ENCODE measurements at places on chromosomes 4 and X. TPM values are rescaled to one million over a fixed set of nuclear protein-coding genes. Genes with fewer than 3 reads are reported as not detected.

Gene STAP1
- not detected for polyA plus RNA-seq

Gene IQSEC2
- polyA plus RNA-seq: 17.8 TPM

Gene SULT1E1
- not detected for polyA plus RNA-seq

Gene USP26
- not detected for polyA plus RNA-seq

DNA sequence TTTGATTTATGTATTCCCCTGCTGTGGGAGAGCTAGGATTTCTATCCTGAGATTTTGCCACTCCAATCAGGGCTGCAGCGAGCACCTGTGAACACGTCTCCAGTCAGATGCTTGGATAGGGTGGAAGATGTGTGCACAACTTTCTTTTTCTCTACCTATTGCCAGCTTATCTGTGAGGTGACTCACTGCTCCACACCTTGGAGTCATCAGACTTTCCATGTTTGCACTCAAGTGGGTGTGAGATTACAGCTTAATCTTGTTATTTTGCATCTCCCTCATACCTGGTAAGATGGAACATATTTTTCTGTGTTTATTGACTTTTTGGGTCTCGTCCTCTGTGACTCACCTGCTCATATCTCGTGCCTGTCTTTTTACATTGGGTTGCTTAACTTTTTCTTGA is 32.2 kb downstream of the PSAPL1 start:
- no peak for DNase-seq

DNA sequence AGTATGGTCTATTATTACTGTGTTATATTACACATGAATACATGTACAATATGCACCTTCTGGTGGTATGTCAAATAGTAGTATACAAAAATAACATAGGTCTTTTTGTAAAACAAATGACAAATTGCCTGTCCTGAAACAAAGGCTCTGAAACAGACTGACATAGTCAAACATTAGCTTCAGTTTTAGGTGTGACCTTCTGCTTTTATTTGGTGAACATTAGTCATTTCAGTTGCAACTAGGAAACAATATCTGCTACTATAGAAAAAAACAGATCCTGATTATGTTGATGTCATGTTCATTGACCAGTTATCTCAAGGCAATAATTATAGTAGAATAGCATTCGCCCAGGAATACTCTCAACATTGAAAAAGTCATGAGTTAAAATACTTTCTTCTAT is 123.0 kb downstream of the CHRNA9 start:
- no peak for DNase-seq

- DNase-seq: no peak
These were observed 1431.6 kb upstream of the TENM3 start for GRCh38 chr4:180811556-180811955.

DNA sequence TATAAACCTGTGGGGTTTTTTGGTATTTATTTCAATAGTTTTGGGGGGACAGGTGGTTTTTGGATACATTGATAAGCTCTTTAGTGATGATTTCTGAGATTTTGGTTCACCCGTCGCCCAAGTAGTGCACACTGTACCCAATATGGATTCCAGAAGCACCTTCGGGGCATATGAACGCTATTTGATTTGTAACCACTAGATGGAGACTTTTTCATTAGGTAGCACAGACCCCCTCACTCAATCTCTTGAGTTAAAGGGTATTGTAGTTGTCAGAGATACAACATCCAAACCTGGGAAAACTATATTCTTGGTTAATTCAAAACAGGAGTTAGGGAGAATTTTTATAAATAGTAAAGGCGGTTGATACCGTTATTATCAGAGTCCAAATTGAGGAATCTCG is 79.8 kb downstream of the SPANXN3 start:
- DNase-seq: peak; percentile 23

DNA sequence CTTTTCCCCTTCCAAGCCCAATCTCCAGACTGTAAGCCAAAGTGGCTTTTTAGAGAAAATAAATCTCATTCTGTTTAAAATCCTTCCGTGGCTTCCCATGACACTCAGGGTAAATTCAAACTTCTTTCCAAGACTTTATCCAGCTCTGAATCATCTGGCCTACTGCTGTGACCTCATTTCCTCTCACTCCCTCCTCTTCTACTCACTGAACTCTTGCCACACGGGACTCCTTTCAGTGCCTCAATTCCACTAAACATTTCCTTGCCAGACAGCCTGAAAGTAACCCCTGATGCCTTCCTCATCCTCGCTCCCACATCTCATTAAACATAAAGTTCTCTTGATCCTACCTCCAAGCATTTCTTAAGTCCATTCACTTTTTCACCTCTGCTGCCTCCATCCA is 27.8 kb upstream of the RNF128 start:
- no peak for DNase-seq

GRCh38 chrX:11967986-11968869 is 170.0 kb upstream of the FRMPD4 start:
- DNase-seq: peak; percentile 57
